Stimulated activated CD4-positive, alpha-beta T cell treated with anti-CD3 and anti-CD28 coated beads, Interleukin-2, amount 100 ng/mL, for 24 hours (primary cell): ENCODE measurements at places on chromosomes 7 and 10.

DNA sequence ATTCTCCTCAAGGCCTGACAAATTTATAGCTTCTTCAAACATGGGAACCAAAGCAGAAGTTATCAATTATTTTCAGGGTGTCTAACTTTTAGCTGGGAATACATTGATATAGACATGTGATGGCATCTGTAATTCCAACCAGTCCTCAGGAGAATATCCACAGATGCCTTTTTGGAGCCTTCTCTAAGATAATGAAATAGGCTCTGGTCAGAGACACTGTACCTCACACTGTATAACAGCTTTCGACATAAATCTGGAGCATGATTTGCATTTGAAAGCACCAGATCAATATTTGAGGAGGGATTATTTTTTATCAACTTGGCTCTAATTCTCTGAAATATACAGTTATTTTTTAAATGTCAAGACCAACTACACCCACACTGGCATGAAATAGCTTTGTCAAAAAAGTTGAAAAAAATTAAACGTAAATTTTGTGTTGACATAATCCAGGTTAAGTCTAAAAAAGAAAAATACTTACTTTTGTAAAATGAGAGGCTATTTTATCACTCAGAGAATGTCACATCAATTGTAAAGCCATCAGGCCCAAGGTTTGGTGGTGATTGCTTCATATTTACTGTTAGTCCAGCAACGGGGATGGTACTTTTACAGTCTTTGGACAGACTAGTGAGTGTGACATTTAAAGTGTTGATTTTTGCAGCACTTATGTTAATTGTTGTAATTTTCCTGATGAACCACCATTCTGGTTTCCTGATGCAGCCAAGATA, 177.0 kb upstream of the SP8 start:
- DNase-seq: no peak

GRCh38 chr10:17782921-17783665, 26.1 kb upstream of the MRC1 start:
- no peak for DNase-seq

- DNase-seq: peak; percentile 60
Observed at GRCh38 chr10:5566614-5567013, 41.9 kb downstream of the CALML3 start.

DNA sequence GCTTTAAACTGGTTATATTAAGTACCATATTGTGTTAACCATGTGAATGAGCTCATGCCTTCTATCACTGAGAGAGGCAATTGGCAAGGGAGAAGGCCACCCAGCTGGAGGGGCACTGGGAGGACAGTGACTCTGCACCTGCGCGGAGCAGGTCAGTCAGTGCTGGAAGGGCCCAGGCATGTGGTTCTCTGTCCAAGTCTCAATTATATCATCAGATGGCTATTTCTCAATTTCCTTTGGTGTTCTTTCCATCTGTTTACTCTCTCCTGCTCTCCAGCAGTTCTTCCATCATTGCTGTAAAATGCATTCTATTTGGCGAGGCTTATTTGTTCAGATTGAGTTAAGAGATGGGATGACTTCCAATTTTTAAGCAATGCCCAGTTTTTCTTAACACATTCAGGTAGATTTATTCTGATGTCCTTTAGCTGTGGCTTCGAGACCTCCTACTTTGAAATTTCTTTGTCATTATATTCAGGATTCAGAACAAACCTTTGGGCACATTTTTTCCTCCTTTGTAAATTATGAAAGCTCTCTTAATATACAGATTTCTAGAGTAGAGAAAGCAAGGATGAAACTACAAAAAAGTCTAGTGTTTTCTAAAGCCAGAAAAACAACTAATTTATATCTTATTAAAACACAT, 159.3 kb downstream of the BMPER start:
- DNase-seq: no peak

- no peak for DNase-seq
Observed at GRCh38 chr7:115940460-115941060, 90.0 kb downstream of the TFEC start.

DNA sequence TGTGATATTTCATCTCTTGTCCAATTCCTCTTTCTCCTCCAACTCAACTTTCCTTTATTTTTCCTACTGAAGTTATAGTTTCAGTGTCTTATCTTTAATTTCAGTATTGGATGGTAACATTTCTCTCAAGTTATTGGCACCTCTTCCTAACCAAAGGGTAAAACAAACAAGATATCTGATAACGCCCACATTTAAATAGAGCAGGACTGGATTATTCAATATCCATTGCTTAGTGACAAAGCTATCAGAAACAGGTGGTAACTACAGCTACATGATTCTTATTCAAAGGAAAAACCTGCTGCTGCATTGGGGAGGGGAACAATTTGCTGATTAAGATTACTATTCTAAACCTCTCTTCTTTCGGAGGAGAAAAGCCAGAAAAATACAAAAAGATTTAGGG, 87.8 kb downstream of the TAF3 start:
- DNase-seq: no peak

DNA sequence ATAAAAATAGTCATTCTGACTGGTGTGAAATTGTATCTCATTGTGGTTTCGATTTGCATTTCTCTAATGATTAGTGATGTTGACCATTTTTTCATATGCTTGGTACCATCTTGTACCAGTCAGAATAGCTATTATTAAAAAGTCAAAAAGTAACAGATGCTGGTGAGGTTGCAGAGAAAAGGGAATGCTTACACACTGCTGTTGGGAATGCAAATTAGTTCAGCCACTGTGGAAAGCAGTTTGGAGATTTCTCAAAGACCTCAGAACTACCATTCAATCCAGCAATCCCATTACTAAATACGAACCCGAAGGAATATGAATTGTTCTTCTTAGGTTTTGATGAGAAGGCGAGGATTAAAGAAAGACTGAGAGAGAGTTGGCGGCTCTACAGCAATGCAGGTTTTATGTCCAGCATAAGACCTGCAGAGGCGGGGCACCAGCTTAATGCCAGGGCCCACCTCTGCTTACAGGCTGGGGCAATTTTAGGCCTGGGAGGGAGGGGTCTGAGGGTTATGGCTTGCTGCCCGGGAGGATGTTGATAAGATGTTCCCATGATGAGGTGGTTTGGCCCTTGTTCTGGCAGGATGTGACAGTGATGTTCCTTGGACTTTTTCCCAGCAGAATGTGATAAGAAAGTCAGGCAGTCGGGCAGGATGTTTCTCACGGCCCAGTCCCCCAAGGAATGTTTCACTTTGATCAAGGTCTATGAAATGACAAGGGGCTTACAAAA, 74.4 kb downstream of the MEST start:
- no peak for DNase-seq

GRCh38 chr10:116845823-116846222, 3.5 kb upstream of the ENO4 start:
- no peak for DNase-seq
